ENCODE measurements at places on chromosomes 16 and 17.

GRCh38 chr16:75947626-75948239 is 221.4 kb upstream of the CPHXL start:
- DNase-seq, result no peak

DNA sequence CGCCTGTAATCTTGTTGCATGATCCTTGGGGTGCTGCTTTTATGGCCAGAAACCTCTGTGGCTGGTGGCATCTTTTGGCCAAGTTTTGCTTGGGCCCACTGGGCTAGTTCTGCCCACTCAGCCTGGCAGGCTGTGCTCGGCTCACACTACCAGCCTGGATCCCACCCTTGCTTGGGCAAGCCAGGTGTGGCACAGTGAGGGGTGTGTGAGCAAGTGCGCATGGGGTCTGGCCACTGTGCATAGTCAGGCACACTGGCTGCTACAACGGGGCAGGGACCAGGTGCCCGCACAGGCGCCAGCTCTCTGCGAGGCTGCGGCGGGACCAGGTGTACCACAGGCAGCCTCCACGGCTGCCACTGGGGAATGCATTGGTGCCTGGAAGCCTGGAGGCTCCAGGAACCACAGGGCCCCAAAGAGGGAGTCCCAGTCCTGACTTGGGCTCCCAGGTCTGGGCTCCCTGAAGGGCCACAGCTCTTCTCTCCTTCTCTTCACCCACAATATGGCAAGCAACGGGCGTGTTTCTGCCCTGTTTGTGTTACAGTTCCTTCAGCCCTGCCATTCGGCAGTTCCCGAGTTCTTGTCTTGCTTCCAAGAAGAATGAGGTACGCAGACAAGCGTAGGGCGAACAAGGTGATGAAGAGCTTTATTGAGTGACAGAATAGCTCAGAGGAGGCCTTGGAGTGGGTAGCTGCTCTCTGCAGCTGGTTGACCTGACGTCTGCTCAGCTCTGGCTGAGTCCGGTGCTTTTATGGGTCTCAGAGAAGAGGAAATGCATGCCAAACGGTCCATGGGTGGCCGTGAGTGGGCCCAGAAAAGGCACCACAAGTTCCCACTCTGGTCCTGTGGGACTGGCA is 26.7 kb upstream of the PRM1 start:
- DNase-seq, result no peak

DNA sequence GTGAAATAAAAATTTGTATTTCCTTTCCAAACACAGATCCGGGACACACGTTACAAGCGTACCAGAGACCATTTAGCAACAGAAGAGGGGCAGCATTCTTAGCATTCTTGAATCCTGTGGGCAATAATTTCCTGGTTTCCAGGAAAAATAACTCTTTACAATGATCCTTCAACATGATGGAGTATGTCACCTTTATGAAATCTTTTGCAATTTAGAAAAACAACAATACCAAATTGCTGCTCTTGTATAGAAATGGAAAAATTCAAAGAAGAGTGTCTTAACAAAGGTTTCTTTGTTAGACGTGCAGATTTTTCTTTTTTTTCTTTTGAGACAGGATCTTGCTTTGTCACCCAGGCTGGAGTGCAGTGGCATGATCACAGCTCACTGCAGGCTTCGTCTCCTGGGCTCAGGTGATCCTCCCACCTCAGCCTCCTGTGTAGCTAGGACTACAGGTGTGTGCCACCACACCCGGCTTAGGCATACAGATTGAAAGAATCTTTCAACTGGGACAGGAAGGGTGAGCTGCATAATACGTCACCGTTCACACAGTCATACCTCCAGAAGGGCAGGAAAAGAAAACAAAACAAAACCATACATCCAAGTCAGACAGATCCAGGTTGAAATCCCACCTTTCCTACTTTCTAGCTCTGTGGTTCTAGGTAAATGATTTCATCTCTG is 10.8 kb upstream of the GCSH start:
- DNase-seq, result no peak

DNA sequence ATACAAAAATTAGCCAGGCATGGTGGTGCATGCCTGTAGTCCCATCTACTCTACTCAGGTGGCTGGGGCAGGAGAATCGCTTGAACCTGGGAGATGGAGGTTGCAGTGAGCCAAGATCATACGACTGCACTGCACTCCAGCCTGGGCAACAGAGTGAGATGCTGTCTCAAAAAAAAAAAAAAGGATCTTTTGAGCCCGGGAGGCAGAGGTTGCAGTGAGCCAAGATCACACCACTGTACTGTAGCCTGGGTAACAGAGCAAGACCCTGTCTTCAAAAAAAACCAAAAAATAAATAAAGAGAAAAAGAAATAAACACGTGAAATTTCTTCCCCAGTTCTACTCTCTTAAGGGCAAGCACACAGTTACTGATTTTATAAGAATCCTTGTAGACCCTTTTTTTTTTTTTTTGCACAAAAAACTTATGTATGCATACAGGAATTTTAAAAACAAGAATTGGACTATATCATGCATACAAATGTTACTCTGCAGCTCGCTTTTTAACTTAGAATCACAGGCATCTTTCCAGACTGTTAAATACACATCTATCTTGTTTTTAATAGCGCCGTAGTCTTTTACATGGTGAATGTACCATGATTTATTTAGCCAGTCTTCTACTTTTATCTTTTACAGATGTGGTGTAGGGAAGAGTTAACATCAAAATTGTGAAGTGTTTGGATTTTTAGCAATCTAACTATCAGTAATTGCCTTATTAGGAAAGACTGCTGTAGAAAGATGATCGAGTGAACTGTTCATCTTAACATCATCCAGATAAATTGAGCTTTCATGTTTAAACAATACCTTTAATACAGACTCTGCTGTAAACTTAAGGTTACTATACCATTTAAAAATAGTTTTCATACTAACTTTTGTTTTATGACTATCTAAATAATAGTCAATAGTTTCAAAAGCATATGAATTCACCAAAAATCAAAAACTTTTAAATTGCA is 14.6 kb downstream of the CDH3 start:
- DNase-seq, result no peak

- no peak for DNase-seq
Measured at GRCh38 chr16:29831490-29831889, 11.2 kb downstream of the MVP start.

GRCh38 chr16:48194828-48195556 is 39.2 kb upstream of the ABCC12 start:
- DNase-seq, result no peak

DNA sequence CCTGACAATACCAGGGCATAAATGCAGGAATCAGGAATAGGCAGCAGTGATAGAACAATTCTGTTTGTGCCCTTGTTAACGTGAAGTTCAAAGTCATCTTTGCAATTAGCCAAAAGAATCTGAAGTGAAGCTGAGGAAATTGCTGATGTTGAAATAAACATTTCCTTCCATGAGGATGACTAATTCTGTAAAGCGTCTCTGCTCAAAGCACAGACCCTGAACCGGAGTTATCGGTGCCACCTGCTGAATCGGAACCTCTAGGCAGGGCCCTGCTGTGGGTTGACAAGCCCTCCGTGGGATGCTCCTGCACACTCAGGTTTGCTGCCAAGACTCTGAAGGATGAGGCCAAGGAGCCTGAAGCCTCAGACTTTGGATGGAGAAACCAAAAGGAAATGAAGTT is 37.0 kb upstream of the CDH1 start:
- DNase-seq, result no peak

GRCh38 chr16:87966064-87966645 is 14.9 kb downstream of the BANP start:
- no peak for DNase-seq

DNA sequence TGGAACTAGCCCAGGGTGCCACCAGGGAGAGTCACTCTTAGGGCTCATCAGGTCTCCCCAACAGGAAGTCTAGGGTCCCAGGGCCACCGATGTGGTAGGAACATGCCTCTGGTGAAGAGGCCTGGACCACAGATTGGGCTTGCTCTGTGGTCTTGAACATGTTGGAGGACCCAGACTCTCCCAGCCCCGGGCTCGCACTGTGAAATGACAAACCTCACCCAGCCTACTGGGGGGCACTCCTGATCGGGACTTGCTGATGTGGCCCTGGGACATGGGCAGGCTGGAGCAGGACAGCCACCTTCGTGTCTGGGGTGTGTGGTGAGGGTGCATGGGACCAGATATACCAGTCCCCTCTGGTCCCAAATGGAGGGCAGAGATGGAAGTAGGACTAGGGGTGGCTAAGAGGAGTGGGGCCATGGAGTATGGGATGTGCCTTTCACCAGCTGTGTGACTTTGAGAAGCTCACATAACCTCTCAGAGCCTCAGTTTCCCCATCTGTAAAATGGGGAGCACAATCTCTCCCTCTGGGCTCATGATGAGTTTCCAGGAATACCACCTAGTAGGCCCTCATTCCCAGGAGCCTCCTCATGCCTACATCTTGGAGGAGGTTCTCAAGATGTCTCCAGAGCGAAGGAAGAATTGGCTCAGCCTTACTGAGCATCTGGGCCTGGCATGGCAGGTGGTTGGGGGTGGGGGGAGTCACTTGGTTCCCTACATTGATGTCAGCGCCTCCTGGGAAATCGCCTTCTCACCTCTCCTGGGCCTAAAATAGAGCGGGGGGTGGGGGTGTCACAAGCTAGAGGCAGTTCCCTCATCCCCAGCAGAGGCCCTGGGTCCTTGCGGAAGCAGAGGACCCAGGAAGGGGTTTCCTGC is 1.5 kb upstream of the ADAM11 start:
- DNase-seq, result no peak

DNA sequence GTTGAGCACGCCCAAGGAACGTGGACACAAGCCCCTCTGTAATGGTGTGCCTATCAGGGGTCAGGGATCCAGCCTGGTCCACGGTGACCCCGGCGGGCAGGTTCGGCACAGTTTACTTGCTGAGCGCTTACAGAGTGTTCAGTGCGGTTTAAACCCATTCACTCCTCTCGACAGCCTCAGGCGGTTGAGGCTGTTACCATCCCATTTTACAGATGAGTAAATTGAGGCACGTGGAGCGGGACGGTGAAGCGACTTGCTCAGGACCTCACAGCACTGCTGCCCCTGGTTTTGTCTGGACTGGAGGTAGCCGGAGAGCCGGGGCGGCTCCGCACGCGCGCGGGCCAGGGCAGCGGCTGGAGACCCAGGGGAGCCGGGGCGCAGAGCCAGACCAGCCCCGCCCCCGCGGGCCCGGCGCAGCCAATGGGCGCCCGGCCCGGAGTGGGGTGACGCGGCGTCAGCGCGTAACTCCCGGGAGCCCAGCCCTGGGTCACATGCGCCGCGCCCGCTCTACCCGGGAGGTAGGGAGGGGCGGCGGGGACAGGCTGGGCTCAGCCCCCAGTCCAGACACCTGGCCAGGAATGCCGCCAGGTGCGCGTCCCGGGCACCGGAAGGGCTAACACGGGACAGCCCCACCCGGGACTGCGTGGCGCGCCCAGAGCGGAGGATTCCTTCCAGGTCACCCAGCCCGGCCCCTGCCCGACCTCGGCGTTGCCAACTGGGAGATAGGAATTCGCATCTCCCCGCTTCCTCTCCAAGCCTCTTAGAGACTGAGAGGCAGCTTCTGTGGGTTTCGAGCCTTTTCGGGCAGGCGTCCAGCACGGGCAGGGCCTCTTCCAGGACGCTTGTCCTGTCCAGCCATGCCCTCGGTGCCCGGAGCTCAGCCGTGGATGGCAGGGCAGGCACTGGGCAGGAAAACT is 3.3 kb upstream of the SREBF1 start:
- DNase-seq, result peak; percentile 94

- no peak for DNase-seq
Measured at GRCh38 chr17:46822388-46822921, 4.0 kb upstream of the WNT3 start.

DNA sequence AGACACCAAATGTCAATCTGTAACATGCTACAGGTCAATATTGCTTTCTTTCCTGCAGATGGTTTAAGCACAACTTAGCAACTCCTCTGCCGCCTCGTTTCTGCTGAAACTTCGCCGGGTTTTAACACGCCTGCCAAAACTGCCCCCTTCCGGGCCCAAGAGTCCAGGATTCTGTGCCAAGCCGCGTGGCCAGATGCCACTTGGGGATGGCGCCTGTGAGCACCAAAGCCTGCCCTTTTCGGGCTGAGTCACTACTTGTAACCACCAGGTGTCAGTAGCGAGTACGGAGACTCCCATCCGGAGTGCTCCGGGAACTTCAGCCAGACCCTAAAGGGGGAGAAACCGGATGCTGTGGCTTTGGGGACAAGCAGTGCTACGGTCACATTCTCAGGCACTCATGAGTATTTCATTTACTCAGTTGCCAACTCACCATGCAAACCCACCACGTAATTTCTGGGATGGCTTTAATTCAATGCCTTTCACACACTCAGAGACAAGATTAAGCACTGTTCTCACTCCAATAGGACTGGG is 7.8 kb downstream of the PMP22 start:
- DNase-seq, result peak; percentile 83

Measured in neural progenitor cell (in vitro differentiated cells).